ENCODE measurements at places on chromosomes 7 and 10.

GRCh38 chr7:139808427-139808826 lies 20.6 kb upstream of the TBXAS1 start:
- DNase-seq: no peak

DNA sequence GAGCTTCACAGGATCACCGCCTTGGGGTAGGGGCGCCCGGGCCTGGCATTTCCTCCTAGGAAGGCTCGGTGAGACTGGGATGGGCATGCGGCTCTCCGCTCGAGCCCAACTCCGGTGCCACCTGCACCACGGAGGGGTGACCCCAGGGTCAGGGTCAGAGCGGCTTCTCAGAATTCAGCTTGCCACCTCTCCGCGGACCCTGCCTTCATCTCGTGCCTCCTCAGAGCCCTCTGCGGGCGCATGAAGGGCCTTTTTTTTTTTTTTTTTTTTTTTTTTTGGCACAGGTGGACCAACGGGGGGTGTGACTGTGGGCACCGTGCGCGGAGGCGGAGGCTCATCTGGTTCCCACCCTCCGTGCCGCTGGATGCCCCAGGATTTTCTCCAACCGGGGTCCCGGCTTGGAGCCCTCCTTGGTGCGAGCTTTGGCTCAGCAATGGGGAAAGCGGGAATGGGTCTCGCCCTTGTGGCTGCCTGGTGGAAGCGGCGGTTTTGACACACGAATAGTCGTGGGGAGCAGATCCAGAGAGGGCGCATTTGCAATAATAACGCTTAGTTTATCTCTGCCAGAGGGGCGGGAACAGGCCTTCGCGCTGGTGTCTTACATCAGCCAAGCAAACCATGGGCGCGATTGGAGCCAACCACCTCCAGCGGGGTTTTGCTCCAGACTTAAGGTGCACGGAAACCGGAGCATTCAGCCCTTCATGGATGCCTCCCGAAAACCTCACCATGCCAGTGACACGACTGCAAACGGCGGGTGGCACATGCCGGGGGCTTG lies 5.0 kb upstream of the TNRC18 start:
- no peak for DNase-seq

DNA sequence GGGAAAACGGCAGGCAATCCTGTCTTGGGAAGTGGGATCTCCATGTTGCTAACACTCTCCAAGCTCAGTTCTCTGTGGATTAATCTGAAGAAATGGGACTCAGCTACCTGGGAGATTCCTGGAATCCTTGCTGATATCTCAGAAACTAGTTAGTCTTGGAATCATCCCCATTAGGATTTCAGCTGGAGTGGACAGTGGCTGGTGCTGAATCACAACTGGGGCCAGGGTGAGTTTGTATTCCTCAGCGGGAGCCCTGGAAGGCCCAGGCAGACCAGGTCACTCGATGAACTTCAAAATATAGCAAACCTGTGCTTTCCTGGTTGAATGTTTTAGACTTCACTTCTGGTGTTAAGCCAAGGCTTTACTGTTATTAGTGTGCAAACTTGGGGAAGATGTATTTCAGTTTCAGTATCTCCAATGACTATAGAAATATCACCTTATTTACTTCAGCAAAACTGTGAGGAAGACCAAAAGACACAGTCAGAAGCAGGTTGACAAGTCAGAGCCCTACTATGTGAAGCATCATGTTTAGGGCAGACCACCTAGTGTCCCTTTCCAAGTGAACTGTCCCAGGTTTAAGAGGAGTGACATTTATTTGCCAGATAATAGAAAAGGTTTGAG lies 126.1 kb downstream of the AOAH start:
- DNase-seq: no peak

- no peak for DNase-seq
Observed at GRCh38 chr10:5618829-5619228, 47.6 kb downstream of the ASB13 start.

DNA sequence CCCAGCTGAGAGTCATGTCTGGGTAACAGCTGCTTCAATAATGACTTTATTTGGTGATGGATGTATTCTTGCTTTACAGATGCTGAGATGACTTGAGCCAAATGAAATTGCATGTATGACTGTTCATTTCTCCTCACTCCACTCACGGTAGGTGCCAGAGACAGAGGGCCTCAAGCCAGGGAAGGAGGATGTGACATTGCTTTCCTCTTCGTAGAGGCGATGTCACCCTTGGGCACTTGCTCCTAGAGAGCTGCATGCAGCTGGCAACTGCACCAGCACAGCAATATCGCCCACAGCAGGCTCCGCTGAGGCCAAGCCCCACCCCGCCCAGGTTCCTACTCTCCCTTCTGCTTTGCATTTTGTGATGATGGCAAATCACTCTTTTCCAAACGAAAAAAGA lies 116.6 kb upstream of the AOAH start:
- no peak for DNase-seq

DNA sequence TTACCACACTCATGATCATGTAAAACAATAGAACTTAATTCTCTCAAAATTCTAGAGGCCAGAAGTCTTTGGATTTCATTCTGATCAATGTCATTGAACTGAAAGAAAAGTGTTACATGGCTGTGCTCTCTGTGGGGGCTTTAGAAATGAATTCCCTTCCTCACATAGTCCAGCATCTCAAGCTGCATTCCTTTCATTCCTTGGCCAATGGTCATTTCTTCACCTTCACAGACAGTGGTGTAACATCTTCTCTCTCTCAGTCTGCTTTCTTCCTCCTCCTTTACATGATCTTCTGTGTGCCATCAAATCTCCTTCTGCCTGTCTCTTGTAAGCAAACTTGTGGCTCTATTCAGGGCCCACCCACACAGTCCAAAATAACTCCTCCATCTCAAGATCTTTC lies 735.3 kb downstream of the SUGCT start:
- DNase-seq: no peak

DNA sequence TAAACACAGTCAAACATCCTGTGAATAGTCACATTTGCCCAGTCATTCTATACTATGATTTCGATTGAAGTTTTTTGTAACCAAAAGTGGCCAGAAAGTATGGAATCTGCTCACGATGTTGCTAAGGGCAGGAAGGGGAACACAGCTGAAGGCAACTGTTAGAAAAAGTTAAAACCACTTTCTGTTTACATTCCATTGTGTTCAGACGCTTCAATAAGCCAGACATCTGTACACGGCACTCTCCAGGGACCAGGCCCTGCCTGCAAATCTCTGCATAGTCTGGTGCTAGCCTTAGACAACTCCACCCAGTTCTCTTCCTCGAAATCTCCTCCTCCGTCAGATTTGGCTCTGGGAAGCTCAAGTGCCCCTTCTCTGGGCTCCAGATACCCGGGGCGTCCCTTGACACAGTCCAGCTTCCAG lies 17.1 kb upstream of the TMEM120A start:
- no peak for DNase-seq

GRCh38 chr10:36531621-36532020 lies 593.8 kb upstream of the ANKRD30A start:
- DNase-seq: no peak

DNA sequence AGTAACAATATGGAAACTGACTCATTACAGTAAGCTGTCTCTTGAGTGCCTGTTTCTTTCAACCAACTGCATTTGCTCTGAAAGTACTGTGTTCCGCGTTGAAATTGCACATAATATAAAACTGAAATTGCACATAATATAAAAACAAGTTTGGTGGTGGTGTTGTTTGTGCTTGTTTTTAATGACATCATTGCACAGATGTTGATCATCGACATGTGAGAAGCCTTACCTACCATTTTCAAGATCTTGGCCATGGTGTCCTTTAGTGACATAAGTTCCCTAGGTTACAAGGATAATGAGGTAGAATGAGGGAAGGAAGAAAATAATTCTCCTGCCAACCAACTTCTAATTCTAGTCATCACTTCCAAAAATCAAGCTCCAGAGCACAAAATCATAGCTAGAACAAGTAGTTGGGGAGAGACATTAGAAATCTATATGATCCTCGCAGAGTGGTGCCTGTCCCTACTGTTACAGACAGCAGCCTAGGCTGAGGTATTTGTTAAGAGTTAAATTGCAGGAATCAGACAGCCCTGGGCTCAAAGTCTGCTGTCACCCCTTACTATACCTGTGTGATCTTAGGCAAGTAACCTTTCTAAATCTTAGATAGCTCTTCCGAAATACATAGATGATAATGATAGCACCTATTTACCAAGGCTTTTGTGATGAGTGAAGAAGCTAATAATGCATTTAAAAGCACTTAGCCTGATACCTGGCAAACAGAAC lies 29.3 kb downstream of the DOCK4 start:
- no peak for DNase-seq

DNA sequence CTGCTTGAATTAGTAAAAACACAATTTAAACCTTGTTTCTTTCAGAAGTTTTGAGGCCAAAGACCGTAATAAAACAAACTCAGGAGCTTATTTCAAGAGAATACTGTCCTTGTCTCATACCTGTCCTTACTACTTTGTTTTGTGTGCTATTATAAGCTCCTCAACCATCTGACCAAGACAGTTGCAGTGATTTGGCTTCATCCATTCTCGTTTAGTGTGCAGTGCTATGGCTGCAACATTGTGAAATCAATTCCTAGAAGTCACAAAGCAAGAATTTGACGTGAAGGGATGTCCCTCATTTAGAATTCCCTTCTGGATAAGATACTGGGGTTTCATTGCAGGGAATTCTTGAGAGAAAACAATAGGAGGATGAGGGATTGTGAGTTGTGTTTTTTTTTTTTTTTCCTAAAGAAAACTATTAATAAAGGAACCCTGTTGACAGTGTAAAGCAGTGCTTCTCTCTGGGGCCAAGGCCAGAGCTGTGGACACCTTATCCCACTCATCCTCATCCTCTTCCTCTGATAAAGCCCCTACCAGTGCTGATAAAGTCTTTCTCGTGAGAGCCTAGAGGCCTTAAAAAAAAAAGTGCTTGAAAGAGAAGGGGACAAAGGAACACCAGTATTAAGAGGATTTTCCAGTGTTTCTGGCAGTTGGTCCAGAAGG lies at the start of gene OIT3:
OIT3 (plus strand) TSS at position 604 of the 663 bp plus-strand sequence. CDS start 60 bp downstream, outside the sequence.
- no peak for DNase-seq

DNA sequence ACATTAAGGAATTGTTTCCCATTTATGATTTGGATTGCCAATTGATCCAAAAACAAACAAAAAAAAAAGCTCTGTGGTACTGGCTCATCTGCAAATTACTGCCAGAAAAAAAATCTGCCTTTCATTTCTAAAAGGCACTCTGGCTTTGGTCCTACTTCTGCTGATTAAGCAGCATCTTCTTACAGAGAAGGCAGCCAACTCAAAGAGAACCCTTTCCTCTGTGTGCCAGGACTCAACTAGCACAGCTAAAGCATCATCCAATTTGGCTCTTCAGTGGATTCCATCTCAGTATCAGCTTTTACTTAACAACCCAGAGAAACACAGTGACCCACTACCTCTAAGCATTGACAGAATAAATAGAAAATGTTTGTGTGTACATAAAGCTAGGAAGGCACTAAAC lies 80.6 kb downstream of the GSAP start:
- no peak for DNase-seq

- DNase-seq: no peak
Observed at GRCh38 chr7:46317256-46317655, 396.2 kb upstream of the IGFBP3 start.

DNA sequence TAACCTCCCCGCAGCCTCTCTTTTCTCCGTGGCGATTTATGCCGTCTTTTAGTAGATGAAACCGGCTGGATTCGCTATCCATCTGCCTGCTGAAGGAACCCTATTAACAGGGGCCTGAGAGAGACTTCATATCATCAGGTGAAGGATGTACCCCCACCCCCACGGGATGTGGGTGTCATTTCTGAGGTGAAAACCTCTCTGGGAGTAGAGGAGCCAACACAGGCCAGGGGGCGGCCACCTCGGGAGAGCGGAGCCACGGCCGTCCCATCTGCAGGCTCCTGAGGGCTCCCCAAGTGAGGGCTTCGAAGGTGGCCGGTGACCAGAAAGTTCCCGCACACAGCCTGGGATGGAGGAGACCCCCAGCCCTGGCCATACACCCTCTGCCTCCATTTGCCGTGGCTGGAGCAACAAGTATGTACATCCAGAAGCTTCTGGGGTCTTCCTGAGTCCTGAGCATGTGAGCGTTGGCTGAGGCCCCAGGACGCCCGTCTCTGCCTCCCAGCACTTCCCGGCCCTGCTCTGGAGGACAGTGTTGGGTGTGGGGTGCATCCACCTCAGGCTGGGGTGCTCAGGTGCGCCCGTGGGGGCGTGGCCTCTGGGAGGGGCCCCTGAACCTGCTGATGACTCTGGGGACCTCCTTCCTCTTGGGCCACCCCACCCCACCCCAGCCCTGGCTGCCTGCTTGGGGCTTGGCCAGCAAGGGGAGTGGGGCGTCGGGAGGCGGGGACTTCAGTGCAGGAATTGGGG lies 84.7 kb downstream of the NKX6-2 start:
- no peak for DNase-seq

DNA sequence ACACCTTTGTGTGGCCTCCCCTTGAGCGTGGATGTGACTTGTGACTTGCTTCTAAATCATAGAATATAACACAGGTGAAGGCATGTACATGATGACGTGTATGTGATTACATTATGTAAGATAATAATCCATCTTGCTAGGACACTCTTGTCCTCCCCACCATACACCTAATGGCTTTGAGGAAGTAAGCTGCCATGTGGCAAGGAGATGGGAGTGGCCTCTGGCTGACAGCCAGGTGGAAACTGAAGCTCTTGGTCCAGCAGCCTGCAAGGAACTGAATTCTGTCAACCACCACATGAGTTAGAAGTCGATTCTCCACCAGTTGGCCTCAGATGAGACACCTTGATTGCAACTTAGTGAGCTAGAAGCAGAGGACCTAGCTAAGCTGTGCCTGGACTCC lies 67.4 kb upstream of the ELN start:
- no peak for DNase-seq

GRCh38 chr7:76397409-76398183 lies 11.9 kb downstream of the SSC4D start:
- peak; percentile 59 for DNase-seq

DNA sequence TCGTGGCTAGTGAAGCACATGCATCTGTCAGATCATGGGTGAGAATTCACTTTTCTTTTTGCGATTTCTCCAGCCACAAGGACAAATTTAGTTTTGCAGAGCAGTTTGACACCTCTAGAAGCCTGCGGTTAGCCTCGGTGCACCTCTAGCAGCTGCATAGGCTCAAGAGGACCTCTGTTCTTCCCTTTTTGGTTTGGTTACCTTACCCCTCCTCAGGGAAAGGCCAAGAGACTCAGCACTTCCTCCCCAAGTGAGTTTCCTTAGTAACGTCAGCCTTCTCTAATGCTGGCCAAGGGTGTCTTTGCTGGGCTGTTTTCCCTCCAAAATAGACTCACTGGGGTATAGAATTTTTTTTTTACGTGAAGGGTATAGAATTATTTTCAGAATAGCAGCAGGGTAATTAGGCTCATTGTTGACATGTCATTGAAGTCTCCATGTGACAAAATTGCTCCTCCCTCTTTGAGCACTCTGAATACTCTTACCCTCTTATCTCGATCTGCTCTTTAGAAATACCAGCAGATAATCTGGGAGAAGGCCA lies 97.8 kb downstream of the AUTS2 start:
- DNase-seq: peak; percentile 93

GRCh38 chr10:119723624-119724023 lies 2.2 kb upstream of the INPP5F start:
- no peak for DNase-seq
